Activated naive CD4-positive, alpha-beta T cell treated with anti-CD3 and anti-CD28 coated beads for 36 hours (primary cell): ENCODE measurements at places on chromosomes 16 and 17.

- DNase-seq, result no peak
Observed at GRCh38 chr17:62723842-62724241, 84.3 kb downstream of the MARCHF10 start.

- DNase-seq, result no peak
Observed at GRCh38 chr17:56184650-56185049, 31.4 kb downstream of the ANKFN1 start.

GRCh38 chr17:36597226-36597625, 4.2 kb upstream of the MRM1 start:
- no peak for DNase-seq

DNA sequence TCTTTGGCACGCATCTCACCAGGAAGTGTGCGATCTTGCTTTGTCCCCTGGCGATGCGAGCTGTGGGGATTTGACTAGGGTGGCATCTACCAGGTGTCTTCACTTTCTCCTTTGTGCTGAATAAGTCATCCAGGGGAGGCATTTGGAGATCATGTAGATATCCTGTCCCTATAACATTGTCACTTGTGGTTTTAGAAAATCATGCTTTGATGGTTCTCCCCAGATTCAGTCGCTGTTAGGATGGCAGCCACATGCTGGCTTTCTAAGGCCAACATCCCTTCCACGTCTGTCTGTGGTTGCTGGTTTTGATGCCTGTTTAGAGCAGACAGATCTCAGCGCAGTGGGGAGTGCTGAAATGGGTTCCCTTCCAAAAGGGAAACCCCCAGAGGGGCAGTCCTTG, 2.5 kb downstream of the ADAD2 start:
- peak; percentile 33 for DNase-seq

DNA sequence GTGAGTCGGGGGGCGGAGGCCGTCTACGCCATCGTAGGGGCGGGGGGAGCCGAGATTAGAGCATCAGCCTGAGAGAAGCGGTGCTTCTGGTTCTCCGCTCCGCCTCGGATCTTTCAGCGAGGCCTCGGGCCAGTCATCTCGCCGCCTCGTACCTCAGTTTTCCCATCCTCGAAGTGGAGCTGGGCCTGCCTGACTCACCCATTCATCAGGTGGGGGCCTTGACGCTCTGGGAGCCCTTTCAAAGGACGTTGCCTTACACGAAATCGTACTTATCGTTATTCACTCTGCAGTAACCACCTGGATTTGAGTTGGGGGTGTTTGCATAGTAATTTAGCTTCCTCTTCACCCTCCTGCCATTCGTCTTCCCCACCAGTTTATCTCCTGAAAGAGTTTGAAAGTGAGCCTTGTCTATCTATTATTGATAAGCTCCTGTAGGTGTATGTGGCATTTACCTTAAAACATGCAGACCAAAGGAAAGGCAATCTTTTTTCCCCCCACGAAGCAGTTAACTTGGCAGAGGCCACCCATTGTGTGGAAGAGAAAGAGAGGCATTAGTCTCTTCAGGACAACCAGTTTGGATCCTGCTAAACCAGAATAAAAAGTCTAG, 674 bp downstream of the TAF15 start:
- peak; percentile 68 for DNase-seq

- no peak for DNase-seq
Observed at GRCh38 chr17:13865650-13866049, 203.7 kb upstream of the COX10 start.

GRCh38 chr16:86919578-86920305, 341.4 kb downstream of the FOXL1 start:
- no peak for DNase-seq

- DNase-seq, result no peak
Observed at GRCh38 chr17:28702752-28703150, 8.9 kb downstream of the PROCA1 start.

- no peak for DNase-seq
Observed at GRCh38 chr17:14261406-14261805, 24.7 kb upstream of the CDRT15 start.

DNA sequence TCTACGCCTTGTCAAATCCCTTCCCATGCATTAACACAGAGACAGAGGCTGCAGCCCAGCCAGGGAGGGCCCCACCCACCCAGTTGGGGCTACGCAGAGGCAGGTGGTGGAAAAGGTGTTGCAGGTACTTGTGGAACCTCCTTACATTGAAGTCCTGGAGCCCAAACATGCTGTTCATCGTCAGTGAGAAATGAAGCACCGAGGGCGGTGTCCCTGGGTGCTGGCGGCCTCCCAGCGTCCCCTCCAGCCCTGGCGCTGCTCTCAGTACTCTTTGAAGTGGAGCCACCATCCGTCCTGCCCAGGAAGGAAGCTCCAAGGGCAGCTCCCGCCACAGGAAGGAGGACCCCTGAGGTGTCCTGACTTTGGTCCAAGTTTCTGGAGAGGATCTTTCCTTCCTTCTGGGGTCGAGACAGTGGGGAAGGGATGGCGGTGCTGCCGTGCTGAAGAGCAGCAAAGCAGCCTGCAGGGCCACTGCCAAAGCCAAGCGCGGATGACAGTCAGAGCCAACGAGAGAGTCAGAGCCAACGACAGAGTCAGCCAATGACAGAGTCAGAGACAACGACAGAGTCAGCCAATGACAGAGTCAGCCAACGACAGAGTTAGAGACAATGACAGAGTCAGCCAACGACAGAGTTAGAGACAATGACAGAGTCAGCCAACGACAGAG, 23.4 kb downstream of the LMF1 start:
- DNase-seq, result no peak

DNA sequence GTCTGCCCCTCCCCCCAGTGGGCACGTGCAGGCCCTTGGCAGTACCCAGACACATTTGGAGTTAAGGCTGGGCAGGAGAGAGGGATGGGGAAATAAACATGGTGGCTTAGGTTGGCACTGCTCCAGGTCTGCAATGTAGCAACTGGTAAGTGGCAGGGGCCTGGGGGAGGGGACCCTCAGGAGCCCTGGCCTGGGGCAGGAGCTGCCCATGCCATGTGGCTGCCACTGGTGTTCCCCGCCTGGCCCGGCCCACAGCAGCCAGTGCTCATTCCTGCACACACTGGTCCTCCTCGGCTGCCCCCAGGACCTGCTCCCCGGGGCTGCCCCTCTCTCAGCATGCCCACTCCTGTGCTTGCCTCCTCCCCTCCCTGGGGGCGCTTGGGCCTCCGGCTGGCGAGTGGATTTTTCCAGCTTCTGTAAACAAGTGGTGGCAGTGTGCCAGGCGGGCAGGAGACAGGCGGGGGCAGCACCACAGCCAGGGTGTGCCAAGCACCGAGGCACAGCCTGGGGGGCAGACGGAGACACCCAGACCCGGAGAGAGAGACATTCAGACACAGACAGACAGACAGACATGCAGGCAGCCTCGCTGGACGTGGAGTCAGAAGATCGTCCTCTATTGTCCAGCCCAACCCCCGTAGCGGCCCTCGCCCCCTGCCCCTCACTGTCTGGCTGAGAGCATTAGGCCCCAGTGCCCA, 9.4 kb downstream of the THRA start:
- no peak for DNase-seq

- DNase-seq, result no peak
Observed at GRCh38 chr16:64276646-64277045, 845.2 kb downstream of the CDH11 start.

DNA sequence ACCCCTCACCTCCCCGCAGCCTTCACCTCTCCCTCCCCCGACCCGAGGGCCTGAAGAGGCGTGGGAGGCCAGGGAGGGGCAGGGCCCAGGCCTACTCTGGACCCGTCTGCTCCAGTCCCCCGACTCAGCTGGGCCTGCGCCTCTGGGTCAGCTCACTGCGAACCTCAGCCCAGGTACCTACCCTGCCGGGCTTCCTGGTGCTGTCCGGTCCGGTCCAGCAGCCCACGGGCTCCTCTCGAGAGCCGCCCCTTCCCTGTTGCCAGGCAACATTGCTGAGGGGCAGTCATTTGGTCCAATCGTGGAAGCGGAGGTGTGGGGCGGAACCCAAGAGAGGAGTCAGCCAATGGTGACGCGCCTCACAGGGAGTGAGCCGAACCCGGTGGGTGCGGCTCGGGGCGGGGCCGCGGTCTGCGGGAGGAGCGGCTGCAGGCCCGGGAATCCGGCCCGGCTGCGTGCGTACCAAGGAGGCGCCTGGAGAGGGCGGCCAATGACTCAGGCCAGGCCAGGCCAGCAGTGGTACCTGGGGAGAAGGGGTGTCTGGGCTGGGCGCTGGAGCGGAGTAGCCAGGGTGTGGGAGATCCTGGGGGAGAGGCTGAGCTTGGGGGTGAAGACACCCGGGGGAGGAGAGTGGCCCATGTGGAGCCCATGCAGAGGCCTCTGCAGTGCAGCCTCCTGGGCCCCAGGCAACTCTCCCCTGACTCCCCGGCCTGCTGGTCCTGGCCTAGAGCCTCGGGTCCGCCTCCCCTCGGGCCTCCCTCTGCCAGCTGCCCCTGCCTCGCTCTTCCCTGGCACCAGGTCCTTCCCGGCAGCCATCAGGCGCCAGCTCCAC, at the start of gene MEAK7:
Gene MEAK7 (minus strand): TSS at position 240 of the 829 bp plus-strand sequence. CDS start 6,573 bp downstream, outside the sequence.
- DNase-seq, result peak; percentile 99

DNA sequence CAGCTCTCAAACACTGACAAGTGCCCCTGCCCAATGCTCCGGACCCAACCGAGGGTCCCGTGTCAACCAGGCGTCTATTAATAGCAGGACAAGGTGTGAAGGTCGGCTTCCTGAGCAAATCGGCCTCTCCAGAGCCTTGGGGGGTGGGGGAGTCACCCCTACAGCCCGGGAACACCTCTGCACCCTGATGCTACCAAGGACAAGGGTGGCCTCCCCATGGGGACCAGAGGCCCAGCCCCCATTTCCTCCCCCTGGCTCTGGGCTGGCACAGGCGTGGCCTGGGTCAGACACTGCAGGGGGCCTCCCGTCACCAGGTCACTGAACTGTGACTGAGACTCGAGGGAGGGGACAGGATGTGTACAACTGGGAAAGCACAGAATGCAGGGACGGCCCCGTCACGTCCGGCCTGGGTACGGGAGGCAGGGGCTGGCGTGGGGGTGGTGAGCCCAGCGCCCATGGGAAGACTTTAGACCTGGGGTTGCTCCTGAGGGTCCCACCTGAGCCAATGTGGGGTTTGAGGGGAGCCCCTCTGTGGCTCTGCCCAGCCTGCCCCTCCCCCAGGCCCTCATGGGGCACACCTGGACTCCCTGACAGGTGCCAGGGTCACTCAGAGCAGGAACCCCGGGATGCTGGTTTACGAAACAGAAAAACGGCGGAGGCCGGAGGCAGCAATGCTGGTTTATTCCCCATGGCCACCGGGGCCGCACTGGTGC, 579 bp upstream of the CYBA start:
- peak; percentile 98 for DNase-seq

- DNase-seq, result no peak
Observed at GRCh38 chr17:80888276-80889160, 103.1 kb upstream of the CHMP6 start.

- DNase-seq, result no peak
Observed at GRCh38 chr16:59432896-59433295, 698.8 kb upstream of the GOT2 start.

- DNase-seq, result no peak
Observed at GRCh38 chr17:13160296-13160695, 142.5 kb upstream of the ELAC2 start.

GRCh38 chr17:55865072-55865762, 114.4 kb downstream of the PCTP start:
- no peak for DNase-seq

DNA sequence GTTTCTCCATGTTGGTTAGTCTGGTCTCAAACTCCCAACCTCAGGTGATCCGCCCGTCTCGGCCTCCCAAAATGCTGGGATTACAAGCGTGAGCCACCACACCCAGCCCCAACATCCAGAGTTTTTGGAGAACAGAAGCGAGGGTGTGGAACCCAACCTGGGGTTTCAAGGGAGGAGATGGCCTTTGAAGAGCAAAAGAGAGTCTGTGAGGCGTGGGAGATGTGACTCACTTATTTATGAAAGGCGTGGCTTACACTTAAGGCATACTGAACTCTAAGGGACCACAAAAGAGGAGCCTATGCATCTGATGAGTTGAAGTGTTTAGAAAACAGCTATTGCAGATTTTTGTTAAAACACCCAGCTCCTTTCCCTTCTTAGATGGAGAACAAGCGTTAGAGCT, 18.9 kb downstream of the ARSG start:
- DNase-seq, result peak; percentile 65

DNA sequence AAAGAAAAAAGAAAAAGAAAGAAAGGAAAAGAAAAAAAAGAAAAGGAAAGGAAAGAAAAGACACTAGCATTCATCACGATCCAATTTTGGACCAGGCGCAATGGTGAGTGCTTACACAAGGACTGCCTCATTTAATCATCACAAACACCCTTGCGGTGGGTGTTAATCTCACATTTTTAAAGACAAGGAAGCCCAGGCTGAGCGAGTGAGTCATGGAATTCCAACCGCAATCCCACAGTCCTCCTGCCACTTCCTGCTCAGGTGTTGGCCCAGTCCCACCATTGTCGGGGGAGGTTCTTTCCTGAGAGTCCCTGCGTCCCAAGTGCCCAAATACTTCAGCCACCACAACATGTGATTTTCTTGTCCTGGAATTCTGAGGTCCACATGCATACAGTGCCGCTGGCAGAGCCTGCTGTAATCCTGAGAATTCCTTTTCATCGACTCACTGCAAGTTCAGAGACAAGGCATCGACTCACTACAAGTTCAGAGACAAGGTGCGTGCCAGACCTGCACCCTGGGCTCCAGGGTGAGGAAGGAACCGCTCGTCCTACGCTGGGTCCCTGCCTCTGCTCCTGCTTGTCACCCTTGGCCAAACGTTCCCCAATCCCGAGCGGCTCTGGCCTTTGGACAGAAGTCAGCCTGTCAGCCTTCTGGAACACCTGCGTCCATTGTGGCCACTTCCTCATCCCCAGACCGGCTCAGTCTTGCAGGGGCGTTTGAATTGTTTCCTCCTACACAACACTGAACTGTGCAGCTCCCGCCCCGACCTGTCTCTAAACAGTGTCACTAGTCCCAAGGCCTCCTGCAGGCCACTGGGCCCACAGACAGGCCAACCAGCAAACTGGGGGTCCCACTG, 5.8 kb downstream of the ZG16B start:
- no peak for DNase-seq

GRCh38 chr16:83899272-83899897, 470 bp downstream of the MLYCD start:
- peak; percentile 41 for DNase-seq

GRCh38 chr17:965311-965989, 14.1 kb downstream of the NXN start:
- no peak for DNase-seq

DNA sequence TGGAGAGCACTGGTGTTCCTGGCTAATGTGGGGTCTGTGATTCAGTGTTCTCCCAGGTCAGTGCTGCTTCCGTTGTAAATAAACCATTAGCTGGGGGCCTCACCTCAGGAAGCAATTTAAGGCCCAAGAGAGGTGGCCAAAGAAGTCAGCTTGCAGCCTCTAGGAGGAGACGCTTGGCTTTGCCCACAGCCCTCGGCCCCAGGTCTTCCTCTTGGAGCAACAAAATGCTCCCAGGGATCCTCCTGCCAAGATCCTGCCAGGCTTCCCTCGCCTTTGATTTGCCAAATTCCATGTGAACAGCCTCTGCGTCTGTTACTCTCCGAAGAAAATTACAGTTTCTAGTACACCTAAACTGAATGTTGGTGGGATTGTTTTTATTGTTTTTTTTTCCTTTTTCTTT, 62.4 kb upstream of the TBX2 start:
- no peak for DNase-seq
